Erythroblast (primary cell): ENCODE measurements at places on chromosomes 12 and 14.

DNA sequence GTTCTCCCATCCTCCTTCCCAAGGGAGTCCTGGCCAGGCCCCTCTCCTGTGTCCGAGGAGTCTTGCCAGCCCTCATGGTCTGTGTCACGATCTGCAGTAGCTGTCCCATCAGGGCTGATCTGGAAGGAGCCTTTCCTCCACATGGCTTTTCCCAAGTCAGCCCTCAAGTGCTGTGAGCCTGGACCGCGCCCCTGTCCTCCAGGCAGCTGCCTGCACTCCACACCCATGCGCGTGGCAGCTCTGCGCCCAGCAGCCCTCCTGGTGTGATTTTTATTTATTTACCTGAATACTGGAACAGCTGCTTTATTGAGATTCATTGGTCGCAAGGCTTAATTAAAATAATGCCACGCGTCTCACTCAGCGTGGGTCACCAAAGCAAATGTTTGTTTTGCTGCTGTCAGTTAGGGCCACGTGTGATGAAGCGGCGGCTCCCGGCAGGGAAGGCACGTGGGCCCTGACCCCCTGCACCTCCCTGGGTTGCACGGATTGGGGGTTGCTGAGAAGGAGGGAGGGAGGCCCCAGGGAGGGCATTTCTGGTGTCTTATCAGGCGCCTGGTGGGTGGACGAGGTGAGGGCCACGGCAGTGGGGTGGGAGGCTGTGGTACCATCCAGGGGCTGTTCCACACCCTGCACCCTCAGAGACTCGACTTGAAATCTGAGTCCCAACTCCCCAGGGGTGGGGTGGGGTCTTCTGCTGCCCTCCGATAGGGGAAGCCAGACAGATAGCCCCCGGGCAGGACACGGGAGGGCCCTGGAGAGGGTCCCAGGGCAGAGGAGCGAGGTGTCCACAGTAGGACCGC, 206.3 kb upstream of the C14orf180 start:
- no peak for DNase-seq

DNA sequence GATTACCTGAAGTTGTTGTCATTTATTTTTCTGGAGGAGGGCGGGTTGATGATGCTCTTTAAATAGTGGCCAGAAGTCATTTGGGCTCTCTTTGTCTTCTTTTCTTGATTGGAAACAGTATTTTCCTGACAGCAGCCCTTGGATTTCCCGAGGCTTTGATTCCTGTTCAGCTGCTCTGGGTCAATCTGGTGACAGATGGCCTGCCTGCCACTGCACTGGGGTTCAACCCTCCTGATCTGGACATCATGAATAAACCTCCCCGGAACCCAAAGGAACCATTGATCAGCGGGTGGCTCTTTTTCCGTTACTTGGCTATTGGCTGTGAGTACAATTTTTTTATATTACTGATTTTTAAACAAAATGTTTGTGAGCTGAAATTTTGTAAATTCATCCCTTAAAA, 60.4 kb downstream of the ANAPC7 start:
- no peak for DNase-seq

- no peak for DNase-seq
Observed at GRCh38 chr12:132056951-132057350, 87.2 kb downstream of the DDX51 start.

GRCh38 chr12:110765111-110765510, 22.4 kb upstream of the PPP1CC start:
- DNase-seq = no peak

DNA sequence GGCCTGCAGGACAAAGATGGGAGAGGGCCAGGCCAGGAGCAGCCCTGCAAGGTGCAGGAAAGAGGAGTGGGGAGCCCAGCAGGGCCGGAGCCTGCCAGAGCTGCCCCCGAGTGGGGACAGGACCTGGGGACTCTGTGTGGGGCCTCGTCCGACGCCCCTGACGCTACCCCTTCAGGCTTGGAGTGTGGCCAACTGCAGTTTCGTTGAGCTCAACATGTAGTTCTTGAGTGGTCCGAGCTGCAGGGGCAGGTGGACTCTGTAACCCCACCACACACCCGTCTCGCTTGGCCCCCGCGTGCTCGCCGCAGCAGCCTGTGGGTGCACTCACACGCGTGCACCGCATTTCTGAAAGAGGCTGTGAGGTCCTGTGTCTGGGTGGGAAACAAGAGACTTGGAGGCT, 2.0 kb downstream of the ASPG start:
- DNase-seq = no peak

GRCh38 chr12:71840231-71840847, 780 bp downstream of the TBC1D15 start:
- DNase-seq = peak; percentile 88

DNA sequence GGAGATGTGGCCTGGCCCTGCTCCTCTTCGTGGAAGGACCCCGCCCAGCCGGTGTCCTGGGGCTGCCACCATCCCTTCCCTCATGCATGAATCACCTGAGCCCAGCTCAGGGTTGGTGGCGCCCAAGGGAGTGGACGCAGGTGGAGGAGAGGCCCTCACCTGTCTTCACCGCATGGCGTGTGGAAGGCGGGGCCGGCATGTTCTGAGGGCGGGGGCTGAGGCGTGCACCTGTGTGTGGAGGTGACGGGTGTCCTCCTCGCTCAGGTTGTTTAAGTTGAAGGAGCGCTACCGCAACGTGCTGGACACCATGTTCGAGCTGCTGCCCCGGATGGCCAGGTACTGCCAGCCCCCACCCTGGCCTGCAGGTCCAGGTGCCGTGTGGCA, 47.0 kb downstream of the SLC8B1 start:
- no peak for DNase-seq

GRCh38 chr12:6752167-6752920, 597 bp downstream of the MLF2 start:
- peak; percentile 71 for DNase-seq

GRCh38 chr14:61120576-61120975, 139.5 kb downstream of the SLC38A6 start:
- DNase-seq = no peak

DNA sequence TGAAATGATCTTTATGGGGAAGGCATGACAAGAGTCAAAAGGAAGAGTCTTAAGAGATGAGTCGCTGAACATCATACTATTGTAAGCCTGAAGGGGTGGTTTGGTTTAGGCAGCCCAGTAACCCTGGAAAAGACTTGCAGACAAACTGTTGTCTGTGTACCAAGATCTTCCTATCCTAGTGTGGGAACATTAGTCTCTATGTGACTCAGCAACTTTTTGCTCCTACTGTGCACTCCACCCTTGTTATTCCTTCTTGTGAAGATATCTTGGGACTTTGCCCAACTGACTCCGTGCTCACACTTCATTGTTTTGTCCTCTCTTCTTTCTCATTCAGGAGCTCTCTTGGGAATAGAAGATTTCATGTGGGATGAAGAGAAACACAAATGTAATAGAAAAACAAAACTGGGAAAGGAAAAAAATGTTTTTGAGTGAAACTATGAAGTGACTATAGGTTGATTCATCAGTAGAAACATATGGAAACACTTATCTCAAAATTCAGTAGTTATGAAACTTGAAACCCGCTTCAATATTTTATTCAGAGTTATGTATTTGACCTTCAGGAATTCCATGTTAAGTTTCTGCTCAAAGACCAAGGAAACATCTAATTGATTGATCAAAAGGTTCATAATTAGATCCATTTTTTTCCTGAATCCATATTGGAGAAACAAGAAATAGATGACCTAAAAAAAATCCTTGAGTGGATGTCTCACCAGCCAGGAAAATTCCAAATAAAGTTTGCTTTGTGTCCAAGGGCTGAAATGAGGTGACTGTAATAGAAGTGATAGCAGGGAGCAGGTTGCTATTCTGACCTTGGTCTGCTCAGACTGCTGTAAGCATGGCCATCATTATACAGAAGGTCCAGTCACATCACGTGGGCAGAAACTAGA, 67.2 kb downstream of the BTG1 start:
- DNase-seq = peak; percentile 66

DNA sequence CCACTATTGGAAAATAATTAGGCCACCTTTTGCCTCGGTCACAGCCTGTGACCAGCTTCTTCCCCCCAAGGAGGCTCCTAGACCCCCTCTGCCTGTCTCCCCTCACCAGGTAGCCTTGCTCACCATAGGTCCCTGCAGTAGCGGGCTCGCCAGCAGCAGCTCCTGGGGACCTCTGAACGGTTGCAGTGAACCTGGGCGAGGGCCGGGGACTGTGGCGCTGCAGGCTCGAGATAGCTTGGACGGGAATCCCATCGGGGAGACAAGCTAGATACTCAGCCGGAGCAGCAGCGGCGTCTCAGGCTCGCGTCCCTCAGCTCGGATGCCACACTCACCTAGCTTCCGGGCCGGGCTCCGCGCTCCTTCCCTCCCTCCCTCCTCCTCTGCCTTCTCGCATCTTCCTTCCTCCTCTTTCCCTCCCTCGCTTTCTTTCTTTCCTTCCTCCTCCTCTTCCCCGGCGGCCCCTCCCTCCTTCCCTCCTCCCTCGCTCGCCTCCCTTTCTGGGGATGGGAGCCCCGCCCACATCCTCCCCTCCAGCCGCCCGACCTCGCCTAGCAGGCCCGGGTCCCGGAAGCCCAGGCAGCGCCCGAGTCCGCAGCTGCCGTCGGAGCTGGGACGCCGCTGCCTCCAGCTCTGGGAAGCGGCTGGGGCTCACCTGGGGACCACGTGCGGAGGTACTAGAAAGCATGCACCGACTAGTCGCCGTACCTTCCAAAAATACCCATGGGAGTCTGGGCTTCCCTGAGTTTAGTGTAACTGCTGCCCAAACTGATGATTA, at the start of gene BMP4:
Gene BMP4 (minus strand): TSS at position 399 of the 775 bp plus-strand sequence. CDS start 4,603 bp downstream, outside the sequence.
- no peak for DNase-seq

- no peak for DNase-seq
Observed at GRCh38 chr14:70770490-70770889, 38.8 kb downstream of the MAP3K9 start.

GRCh38 chr14:25484906-25485305, 435.0 kb upstream of the STXBP6 start:
- DNase-seq = no peak

- no peak for DNase-seq
Observed at GRCh38 chr12:1533602-1534304, 60.6 kb downstream of the FBXL14 start.

- no peak for DNase-seq
Observed at GRCh38 chr12:124233041-124233796, 61.7 kb upstream of the RFLNA start.

GRCh38 chr12:13340149-13340548, 143.6 kb downstream of the EMP1 start:
- DNase-seq = no peak

DNA sequence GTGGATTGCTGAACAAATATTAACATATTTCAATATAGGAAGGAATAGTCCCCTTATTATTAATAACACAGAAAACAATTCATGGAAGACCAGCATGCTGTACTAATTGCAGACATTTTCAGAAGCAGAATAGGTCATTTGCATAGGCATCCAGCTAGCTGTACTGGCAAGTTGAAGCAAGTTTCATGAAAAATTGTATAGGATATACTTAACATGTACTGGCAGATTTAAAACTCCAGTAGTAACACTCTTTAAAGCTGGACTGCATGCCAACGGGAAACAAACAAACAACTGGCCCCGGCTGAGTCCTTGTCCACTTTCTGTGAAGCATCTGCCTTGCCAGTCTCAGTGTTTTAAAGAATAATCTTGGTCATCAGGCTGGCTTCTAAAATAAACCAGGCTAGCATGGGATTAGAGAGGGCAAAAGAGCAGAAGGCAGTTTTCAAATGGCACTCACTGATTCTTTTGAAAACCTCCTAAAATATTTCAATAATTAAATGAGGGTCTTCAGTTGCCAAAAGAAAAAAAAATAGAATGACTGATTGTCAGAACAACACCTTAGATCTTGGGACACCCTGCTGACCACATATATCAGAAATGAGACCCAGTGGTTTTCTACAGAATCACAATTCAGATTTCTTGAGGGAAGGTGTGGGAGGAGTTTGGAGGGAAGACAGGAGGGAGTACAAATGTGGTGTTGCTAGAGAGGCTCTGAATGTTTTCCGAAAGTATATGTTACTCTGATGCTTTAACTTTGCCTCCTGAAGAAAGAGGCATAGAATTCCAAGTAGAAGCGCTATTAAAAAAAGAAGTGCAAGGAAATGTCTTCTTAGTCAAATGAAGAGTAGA, 122.5 kb upstream of the KRAS start:
- no peak for DNase-seq

DNA sequence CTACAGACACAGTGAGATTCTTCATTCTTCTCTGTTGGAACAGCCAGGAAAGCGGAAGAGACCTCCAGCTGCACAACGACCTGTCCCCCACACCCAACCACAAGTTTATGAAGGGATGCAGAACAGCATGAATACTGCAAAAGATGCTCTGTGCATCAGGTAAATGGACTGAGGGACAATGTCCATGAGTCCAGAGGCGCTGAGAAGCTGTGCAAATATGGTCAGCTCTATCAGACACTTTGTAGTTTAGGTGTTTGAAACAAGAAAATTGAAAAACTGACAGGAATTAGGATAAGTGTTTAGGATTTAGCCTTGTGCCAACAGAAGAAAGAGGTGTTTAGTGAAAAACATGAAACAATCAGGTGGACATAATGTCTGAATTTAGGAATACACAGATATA, 33.1 kb upstream of the PZP start:
- DNase-seq = no peak

GRCh38 chr12:118541934-118542333, 165.6 kb downstream of the SUDS3 start:
- DNase-seq = no peak

- no peak for DNase-seq
Observed at GRCh38 chr14:105919458-105920150, 393.2 kb downstream of the TMEM121 start.

GRCh38 chr14:93299416-93299815, 33.4 kb downstream of the BTBD7 start:
- DNase-seq = no peak

GRCh38 chr14:102590667-102591099, 1.8 kb upstream of the RCOR1 start:
- DNase-seq = peak; percentile 78

DNA sequence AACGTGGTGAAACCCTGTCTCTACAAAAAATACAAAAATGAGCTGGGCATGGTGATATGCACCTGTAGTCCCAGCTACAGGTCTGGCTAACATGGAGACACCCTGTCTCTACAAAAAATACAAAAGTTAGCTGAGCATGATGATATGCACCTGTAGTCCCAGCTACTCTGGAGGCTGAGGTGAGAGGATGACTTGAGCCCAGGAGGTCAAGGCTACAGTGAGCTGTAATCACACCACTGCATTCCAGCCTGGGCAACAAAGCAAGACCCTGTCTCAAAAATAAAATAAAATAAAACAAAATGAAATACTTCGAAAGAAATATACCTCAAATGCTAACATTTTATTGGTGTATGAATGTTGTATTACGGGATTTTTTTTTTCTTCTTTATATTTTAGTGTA, 107.6 kb upstream of the EGLN3 start:
- DNase-seq = no peak
